ENCODE measurements at places on chromosomes 6 and 20.
A peak's percentile ranks its signal among the peaks of the same experiment; 100 is the strongest.

DNA sequence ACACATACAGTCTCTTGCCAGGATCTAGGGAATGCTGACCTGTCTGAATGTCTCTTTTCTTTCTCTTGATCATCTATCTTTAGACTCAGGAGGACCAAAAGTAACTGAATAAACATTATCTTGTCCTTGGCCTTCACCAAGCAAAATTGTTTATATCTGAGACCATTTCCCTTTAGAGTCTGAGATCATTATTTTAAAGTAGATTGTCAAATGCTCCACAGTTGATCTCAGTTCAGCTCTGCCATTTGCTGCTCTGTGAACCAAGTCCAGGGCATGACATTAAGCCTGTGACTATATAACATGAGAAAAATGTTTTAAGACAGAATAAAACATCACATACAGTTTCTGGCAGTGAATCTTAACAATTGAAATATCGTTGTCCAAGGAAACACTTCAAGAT lies 148.3 kb upstream of the NRSN1 start:
- DNase-seq, result no peak

DNA sequence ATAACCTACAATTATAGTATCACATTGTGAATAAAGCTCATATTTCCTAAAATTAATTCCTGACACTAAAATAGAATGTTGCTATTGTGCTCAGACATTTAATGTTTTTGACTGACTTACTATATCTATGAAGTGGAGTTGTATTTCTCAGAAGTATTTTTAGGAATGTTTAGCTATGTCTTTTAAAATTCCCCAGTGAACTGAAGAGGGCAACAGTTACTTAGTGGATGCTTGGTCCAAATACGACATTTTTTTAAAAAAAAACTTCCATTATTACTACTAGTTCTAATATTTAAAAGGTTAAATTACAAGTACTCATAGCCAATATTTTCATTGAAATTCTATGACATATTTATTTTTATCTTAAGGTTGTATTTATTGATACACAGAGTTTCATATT lies 460.2 kb downstream of the COL12A1 start:
- no peak for DNase-seq

GRCh38 chr20:13022401-13023155 lies 13.8 kb downstream of the SPTLC3 start:
- no peak for DNase-seq

DNA sequence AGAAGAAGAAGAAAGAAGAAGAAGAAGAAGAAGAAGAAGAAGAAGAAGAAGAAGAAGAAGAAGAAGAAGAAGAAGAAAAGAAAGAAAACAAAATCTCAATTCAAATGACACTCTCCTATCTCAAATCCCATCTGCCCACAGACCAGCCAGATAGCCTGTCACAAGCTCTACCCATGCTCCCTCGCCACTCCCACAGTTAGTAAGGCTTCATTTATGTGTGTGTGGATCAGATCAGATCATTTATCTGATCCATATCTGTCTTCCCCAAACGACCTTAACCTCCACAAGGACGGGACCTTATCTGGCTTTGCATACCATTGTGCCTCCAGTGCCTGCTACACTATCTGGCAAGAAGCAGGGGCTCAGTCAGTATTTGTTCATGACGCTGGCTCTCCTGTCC lies 81.9 kb upstream of the RREB1 start:
- no peak for DNase-seq

- DNase-seq, result no peak
Observed at GRCh38 chr6:89058627-89059026, 21.9 kb upstream of the PNRC1 start.

- no peak for DNase-seq
Observed at GRCh38 chr6:152642578-152643375, 5.6 kb upstream of the SYNE1 start.

DNA sequence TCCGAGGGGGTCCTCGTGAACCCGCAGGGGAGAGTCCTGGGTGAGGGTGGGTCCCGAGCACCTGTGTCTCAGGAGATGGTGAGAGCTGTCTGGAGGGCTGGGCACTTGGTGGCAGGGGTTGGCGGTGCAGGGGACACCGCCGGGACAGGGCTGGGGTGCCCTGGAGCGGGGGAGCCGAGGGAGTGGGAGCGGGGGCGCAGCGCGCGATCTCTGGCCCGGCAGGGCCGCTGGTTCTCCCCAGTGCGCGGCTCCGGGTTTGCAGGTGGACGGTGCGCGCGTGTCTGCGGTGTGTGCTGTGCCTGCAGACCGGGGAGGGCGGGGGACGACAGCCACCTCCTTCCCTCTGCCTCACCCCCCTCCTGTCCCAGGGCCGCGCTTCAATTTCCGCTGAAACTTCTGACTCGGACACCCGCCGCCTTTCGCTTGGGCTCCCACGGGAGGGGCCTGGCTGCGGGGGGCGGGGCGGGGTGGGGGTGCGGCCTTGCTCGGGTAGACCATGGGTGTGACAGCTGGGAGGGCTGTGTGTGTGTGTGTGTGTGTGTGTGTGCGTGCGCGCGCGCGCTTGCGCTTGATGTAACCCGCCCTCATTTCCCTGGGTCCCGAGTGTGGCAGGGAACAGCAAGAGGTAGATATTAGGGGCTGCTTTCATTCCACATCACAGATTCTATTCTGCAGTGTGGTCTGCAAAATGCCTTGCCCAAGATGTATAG lies 1.2 kb downstream of the TRIB3 start:
- DNase-seq, result peak; percentile 92

- no peak for DNase-seq
Observed at GRCh38 chr6:133768656-133769295, 120.1 kb upstream of the TCF21 start.

- DNase-seq, result no peak
Observed at GRCh38 chr20:52494244-52494643, 302.7 kb upstream of the ZFP64 start.

DNA sequence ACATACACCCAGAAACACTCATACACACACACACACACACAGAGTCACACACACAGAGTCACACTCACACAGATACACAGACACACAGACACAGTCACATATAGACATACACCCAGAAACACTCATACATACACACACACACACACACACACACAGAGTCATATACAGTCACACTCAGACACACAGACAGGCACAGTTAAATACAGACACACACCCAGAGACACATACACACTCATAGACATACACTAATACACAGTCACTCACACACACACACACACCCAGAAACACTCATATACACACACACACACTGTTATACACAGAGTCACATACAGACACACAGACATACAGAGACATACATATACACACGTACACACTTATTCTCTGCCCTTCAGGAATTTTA lies 250.9 kb downstream of the QKI start:
- no peak for DNase-seq

- DNase-seq, result no peak
Observed at GRCh38 chr6:46315589-46315988, 144.8 kb upstream of the ENPP5 start.

- DNase-seq, result no peak
Observed at GRCh38 chr20:41080866-41081265, 52.2 kb downstream of the TOP1 start.

GRCh38 chr20:8932192-8933165 lies 136.4 kb upstream of the PLCB4 start:
- no peak for DNase-seq

- no peak for DNase-seq
Observed at GRCh38 chr6:26312501-26313397, 52.2 kb upstream of the BTN3A2 start.

- DNase-seq, result no peak
Observed at GRCh38 chr6:80203283-80203682, 96.8 kb downstream of the BCKDHB start.

- DNase-seq, result no peak
Observed at GRCh38 chr20:35363190-35363589, 48.6 kb downstream of the UQCC1 start.

- peak; percentile 6 for DNase-seq
Observed at GRCh38 chr20:57756921-57757320, 47.1 kb upstream of the PMEPA1 start.

Data from mesenteric fat pad (tissue), 1 donor.